ENCODE measurements at places on chromosomes 6 and 20. TPM values are rescaled to one million over a fixed set of nuclear protein-coding genes. Genes with fewer than 3 reads are reported as not detected.

The ESR1 gene
- 0.04 TPM for total RNA-seq

The BPIFA3 gene
- total RNA-seq = not detected

The MUC22 gene
- not detected for total RNA-seq

The CDSN gene
- total RNA-seq = not detected

The LY86 gene
- total RNA-seq = not detected

The TMEM151B gene
- 0.11 TPM for total RNA-seq

The DCDC2 gene
- not detected for total RNA-seq

The SALL4 gene
- under 0.01 TPM for total RNA-seq

The BANF2 gene
- total RNA-seq = not detected

The EDN3 gene
- total RNA-seq = not detected

Data from pulmonary artery endothelial cell (primary cell).